ENCODE measurements at places on chromosomes 7 and 10.

GRCh38 chr7:27611059-27611458 lies 51.6 kb downstream of the HIBADH start:
- DNase-seq, result no peak

DNA sequence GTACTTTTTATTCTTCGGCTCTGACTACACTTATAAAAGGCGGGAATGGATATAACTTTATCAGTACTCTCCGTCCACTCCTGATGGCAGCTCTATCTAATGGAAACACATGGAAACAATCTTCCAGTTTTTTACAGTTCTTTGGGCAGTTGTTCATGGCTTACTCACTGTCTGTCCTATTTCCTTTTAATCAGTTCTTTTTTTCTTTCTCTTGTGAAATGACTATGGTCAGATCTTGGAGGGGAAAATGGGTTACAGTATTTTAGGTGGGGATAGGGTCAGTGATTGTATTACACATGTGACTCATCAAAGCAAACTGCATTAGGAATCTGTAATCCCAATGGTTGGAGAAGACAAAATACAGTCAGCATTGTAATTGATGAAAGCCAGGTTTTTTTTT lies 112.4 kb downstream of the BICC1 start:
- no peak for DNase-seq

DNA sequence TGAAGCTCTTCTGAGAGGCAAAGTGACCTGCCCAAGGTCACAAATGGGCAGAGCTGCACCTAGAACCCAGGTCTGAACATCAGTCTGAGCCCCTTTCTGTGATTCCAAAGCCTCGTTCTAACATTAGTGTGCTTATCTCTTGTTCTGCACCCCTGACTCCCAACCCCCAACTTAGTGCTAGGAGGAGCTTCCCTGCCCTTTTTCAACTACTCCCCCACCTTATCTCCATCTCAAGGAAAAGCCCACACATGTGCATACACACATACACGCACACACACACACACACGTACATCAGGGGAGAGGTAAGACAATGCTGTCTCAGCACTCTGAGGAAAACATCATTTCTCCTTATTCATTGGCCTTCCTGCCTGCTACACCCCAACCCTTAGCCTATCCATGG lies 8.3 kb downstream of the PRRT4 start:
- DNase-seq, result no peak

GRCh38 chr10:132002004-132002403 lies 20.3 kb upstream of the BNIP3 start:
- no peak for DNase-seq

DNA sequence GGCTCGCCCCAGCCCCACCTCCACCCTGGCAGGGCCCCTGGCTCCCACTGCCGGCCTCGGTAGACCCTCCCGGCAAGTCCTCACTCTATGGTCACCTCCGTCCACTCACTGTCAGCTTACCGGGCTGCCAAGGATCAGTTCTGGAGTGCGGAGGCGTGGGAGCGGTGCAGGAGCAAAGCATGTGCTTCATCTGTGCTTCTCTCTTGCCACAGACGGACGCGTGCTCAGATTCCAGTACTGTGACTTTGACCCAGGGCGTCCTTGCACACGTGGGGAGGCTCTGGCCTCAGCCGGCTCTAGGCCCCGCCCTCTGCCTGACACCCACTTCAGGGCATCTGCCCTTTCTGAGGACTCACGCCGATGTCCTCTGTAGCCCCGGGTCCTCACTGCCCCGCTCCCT lies 547.5 kb upstream of the FOXK1 start:
- no peak for DNase-seq
